Hematopoietic multipotent progenitor cell treated with erythropoietin and hydrocortisone succinate and interleukin-3 and kit ligand, for 8 days (in vitro differentiated cells): ENCODE measurements at places on chromosomes 11 and 22.

DNA sequence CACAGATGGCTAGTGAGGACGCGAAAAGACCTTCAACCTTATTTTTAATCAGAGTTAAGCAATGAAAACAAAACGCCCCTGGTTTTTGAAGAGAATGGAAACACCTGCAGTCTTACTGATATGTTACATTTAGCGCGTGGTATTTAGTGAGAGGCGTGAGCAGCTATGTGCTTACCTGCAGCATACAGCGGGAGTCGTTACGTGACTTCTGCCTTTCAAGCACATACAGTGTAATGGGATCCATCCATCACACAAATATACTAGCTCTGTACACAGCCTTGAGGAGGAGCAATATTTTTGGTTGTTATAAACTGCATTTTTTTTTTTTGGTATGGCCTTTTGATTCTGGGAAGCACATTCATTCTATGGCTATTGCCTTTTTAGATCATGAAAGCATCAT is 5.5 kb downstream of the KRTAP5-2 start:
- DNase-seq, result no peak

- peak; percentile 45 for DNase-seq
These were observed 84.0 kb upstream of the RCN1 start for GRCh38 chr11:32006799-32007388.

GRCh38 chr11:107266455-107266854 is 191.2 kb downstream of the CWF19L2 start:
- no peak for DNase-seq

GRCh38 chr22:44888491-44889254 is 121.1 kb downstream of the PHF21B start:
- DNase-seq, result no peak

- DNase-seq, result no peak
These were observed 3.0 kb downstream of the ELMOD1 start for GRCh38 chr11:107593951-107594350.

- no peak for DNase-seq
These were observed 4.6 kb downstream of the MRPL49 start for GRCh38 chr11:65126624-65127274.

- DNase-seq, result no peak
These were observed 445.1 kb upstream of the ISX start for GRCh38 chr22:34620832-34621231.

- DNase-seq, result no peak
These were observed 17.4 kb downstream of the TP53AIP1 start for GRCh38 chr11:128925250-128925600.

DNA sequence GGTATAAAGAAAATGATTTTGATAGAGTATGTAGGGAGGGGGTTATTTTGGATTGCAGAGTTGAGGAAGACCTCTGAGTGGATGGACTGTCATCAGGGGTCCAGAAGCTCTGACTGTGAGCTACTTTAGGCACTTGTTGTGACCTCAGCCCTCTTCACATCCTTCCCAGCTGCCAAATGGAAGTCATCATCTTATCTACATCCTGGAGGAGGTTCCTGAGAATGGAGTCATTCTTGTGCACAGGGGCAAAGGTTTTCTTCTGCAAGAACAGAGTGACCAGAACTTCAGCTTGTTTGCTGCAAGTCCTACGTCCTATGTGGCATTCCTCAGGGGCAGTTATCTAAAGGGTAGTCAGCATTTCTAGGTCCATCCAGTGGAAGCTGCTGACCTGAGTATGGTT is 393.8 kb downstream of the AASDHPPT start:
- DNase-seq, result no peak

DNA sequence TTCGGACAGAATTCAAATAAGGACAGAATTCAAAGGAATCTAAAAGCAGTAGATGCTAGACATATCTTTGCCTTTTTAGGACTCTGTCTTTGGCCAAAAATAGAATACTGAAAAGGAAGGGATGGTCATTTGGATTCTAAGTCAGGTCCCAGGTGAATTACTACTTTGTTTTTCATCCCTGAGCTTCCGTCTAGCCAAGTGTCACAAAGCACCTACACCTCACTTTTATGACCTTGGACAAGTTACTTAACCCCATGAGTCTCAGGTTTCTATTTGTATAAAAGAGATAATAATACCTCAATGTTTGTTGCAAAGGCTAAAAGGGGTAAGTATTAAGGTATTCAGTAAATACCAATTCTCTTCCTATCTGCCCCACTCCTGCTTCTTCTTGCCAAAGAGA is 7.3 kb downstream of the KIF18A start:
- no peak for DNase-seq

DNA sequence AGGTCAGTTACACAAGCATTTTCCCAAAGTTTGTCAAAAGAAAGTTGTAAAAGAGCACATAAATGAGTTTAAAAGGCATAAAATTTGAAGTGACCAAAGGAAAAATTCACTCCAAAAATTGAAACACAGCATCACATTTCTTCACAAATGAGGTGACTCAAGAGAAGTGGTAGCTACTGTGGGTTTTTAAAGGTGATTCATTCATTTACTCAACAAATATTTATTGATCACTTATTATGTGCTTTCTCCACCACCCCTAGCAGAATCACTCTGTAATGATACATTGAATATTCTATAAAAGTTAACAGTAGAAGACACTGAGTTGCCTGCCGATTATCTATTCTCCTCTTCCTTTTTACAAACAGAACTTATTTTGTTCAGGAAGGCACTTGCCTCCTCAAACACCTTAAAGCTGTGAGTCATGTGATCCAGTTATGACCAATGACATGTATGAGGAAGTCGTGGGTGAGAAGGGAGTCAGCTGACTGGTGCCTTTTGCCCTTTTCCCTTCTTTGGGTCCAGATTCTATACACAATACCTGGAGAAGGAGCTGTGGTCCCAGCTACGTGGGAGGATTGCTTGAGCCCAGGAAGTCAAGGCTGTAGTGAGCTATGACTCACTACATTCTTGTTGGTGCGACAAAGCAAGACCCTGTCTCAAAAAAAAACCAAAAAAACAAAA is 67.7 kb upstream of the CLNS1A start:
- DNase-seq, result peak; percentile 22

GRCh38 chr11:1459219-1459575 is 27.4 kb downstream of the MOB2 start:
- no peak for DNase-seq

DNA sequence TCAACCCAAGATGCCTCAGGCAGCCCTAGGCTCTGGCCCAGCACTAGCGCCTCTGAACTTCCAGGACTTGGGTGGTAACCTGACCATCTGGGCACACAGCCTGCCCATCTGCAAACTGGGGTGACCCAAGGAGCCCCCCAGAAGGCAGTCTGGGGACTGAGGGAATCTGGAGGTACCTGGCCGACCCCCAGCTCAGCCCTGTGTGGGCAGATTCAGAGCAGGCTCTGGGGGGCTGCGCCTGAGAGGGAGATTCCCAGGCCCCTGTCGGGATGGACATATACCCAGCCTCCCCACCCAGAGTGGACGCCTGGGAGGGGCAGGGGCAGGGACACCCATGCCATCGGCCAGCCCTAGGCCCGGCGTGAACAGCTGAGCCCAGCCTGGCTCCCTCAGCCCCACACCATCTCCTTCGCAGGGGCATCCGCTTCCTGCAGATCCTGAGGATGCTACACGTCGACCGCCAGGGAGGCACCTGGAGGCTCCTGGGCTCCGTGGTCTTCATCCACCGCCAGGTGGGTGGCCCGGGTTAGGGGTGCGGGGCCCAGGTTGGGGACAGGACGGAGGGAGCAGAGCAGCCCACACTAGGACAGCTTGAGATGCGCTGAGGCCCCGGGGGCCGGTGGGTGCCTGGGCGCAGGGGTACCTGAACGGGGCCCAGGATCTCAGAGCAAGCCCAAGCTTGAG is 126.9 kb downstream of the KCNQ1 start:
- no peak for DNase-seq

DNA sequence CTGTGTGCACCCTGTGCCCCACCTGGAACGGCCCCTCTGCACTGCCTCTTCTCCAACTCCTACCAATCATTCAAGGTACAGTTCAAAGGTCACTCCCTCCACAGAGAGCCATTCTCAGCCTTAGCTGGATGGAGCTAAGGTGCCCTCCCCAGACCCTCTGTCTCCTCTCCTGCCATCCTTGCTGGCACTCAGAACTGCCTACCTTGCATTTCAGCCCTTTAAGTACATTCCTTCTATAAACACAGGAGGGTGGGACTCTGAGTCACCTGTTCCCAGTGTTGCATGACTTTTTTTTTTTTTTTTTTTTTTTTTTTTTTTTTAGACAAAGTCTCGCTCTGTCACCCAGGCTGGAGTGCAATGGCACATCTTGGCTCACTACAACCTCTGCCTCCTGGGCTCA is 8.6 kb downstream of the TTLL1 start:
- no peak for DNase-seq

DNA sequence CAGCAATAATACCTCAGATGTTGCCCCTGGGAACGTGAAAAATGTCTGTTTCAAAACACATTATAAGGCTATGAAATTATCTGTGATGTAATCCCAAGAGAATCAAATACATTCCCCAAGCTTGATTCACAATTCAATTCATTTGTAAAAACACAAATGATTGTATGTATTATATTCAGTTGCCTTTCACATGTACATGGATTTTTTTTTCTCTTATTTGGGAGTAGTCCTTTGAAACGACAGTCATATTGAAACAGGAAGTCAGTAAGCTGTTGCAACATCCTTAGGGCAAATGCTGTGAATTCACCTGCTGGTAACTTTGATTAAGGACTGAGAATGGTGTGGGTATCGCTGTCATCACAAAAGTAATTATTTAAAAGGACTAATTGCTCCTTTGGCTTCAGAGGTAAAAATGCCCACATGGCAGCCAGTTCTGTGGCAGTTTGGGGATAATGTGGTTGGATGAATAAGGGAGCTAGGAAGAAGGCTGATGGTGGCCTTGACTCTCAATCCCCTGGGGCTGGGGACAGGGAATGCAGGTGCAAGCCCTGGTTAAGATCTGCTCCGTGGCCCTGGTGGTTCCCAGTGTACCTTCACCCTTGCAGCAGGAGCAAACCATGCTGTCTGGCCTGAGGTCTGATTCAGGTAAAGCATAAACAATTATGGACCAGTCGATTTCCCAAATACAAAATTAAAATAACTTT is 13.2 kb downstream of the EHF start:
- no peak for DNase-seq

- no peak for DNase-seq
These were observed 775.2 kb downstream of the CNTN5 start for GRCh38 chr11:99795999-99796398.

DNA sequence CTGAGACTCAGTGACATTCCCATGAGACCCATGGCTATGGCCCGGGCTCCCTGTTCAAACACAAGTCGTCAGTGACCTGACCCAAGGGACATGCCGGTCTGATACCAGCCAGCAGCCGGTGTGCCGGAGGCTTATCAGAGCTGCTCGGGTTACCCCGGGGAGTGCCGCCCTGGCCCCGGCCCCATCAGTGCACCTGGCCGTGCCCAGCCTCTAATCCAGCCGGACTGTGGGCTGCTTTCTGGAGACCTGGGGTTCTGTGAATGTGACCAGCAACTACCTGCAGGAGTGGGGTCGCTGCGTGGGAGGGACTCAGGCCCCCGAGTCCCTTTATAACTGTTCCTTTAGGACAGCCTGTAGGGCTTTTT is 52.7 kb downstream of the LINC01488 start:
- no peak for DNase-seq

- DNase-seq, result no peak
These were observed 15.1 kb downstream of the RCN1 start for GRCh38 chr11:32105871-32106560.

DNA sequence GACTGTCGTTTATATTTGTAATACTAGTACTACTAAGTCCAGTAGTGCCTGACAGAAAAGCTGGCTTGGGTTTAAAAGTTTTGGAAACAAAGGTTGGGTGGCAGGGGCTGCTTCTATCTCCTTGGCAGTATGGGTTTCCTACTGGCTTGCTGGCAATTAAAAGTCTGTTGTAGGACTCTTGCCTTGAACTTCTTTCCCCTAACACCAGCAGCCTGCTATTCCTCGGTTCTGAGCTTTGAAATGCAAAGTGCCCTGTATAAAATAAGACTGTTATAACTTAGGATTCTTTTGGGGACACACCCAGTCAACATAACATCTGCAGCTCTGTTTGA is 1.3 kb downstream of the RNF169 start:
- peak; percentile 42 for DNase-seq

DNA sequence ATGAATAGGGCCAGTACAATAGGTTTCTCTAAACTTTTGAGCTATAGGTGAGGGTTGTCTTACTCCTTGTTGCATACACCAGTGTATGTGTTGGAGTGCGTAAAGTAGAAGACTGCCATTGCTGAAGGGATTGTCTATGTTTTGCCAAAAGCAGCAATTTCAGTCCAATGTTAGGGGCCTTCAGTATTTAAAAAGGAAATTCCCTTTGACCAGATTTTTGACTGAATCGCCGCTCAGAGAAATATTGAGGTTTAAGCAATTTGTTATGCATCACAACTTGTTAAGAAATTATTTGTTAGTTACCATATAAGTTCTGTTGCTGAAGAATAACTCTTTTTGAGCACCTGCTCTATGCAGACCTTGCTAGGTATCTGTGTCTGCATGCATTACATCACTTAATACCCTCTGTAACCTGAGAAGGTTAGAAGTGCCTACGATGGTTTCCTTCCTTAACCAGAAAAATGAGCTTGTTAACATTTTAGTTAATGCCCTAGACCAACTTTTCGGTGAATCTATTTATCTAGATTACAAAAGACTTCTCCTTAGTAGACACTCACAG is 33.9 kb downstream of the MMP20 start:
- no peak for DNase-seq

DNA sequence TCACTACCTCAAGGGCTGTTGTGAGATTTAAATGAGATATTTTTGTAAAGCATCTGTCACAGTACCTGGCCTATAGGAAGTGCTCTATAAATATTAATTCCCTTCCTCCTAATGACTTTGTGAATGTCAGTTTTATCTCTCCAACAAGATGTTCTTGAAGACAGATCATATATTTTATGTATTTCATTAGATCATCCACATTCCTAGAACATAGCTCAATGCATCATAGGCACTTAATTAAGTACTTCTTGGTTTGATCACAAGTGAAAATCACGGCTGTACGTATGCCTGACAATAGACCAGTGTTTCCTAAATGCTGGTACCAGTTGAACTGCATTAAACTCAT is 49.9 kb downstream of the RAB30 start:
- DNase-seq, result no peak

- DNase-seq, result peak; percentile 40
These were observed 17.4 kb upstream of the PRAME start for GRCh38 chr22:22576244-22576988.

- peak; percentile 45 for DNase-seq
These were observed 19.9 kb upstream of the MUC5B start for GRCh38 chr11:1202776-1203504.

GRCh38 chr22:43345761-43346301 is 2.7 kb upstream of the SCUBE1 start:
- DNase-seq, result peak; percentile 33

- no peak for DNase-seq
These were observed 78.0 kb downstream of the PISD start for GRCh38 chr22:31583861-31584485.

DNA sequence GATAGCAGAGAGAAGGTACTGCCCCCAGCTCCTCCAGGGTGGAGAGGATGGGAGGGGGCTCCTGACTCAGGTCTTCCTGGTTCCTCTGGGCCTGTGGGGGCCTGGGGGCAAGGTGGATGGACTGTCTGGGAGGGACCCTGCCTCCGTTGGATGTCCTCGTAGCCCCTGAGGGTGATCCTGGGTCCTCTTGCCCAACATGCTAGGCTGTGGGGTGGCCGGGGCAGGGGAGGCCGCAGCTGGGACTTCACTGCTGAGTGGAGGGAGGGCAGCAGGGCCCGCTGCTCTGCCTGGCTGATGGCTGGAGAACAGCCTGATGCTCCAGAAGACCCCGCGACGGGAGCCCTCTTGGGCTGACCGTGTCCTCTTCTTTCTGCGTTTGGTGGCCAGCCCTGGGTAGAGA is 13.4 kb downstream of the FRMD8 start:
- DNase-seq, result no peak
